Tibial nerve (tissue), 4 donors: ENCODE measurements at places on chromosomes 2 and 18. TPM values are rescaled to one million over a fixed set of nuclear protein-coding genes. Genes with fewer than 3 reads are reported as not detected.
A peak's percentile ranks its signal among the peaks of the same experiment; 100 is the strongest.

- H3K27ac ChIP-seq = no peak overlapping the region
- DNase-seq = no peak
- H3K4me3 ChIP-seq = no peak overlapping the region
- no peaks in the 10 kb centered on the region for H3K27me3 ChIP-seq
- peaks cover 23% of the 10 kb centered on the region for H3K36me3 ChIP-seq
These were observed 10.8 kb downstream of the LAPTM4A start for GRCh38 chr2:20040489-20041172.

GRCh38 chr2:134737671-134738070, 18.9 kb upstream of the TMEM163 start:
- no peaks in the 10 kb centered on the region for H3K4me1 ChIP-seq
- H3K27ac ChIP-seq = no peak overlapping the region
- no peaks in the 10 kb centered on the region for H3K36me3 ChIP-seq
- no peak for DNase-seq

- no peak for DNase-seq
- H3K27me3 ChIP-seq = no peaks in the 10 kb centered on the region
- H3K27ac ChIP-seq = no peak overlapping the region
- no peaks in the 10 kb centered on the region for H3K36me3 ChIP-seq
- H3K4me1 ChIP-seq = no peaks in the 10 kb centered on the region
- peak overlapping the region; percentile 26 for H3K4me3 ChIP-seq
These were observed 389.0 kb downstream of the SOX11 start for GRCh38 chr2:6080932-6081753.

DNA sequence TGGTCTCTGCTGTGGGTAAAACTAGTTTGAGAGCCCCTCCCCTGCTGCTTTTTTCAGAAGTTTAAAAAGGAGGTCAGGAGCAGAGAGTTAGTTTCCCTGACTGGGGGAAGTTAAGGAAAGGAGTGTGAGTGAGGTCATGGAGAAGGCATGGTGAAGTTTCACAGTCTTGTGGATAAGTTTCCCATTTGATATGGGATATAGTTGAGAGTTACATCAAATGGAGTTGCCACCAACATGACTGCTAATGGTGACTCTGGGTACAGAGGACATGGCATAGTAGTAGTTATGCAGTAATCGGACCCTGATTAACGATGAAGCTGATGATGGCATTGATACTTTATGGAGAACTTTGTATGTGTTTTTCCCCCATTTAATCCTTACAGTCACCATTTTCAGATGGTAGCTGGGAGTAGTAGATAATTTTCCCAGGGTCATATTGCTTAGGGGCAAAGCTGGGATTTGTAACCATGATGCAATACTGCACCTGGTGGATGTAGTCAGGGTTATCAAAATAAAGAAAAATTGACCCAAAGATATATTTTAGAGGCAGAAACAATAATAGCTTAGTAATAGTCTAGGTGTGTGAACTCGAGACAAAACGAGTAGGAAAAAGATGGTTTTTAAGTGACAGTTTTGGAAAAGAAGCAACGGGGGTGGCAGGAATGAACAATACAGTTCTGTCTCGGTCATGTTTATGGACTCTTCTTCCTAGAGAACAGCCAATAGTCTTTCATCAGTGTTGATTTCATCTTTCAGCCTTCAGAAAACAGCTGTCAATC, 74.6 kb downstream of the FMNL2 start:
- H3K4me3 ChIP-seq = no peak overlapping the region
- H3K4me1 ChIP-seq = peaks cover 94% of the 10 kb centered on the region
- H3K36me3 ChIP-seq = no peaks in the 10 kb centered on the region
- no peaks in the 10 kb centered on the region for H3K27me3 ChIP-seq
- peak overlapping the region; percentile 60 for H3K27ac ChIP-seq

DNA sequence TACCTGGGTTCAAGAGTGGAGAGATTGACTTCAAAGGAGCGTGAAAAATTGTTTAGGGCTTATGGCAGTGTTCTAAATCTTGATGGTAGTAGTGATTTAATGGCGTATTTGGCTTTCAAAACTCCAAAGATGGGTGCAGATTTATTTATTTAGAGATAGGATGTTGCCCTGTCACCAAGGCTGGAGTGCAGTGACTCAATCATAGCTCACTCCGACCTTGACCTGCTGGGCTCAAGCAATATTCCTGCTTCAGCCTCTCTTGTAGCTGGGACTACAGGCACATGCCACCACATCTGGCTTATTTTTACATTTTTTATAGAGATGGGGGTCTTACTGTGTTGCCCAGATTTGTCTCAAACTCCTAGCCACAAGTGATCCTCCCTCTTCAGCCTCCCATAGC, 52.5 kb downstream of the FAM117B start:
- no peak overlapping the region for H3K4me3 ChIP-seq
- no peaks in the 10 kb centered on the region for H3K36me3 ChIP-seq
- DNase-seq = no peak
- H3K4me1 ChIP-seq = no peaks in the 10 kb centered on the region

GRCh38 chr2:233556881-233557736, 9.5 kb downstream of the USP40 start:
- H3K4me1 ChIP-seq = no peaks in the 10 kb centered on the region
- H3K36me3 ChIP-seq = peaks cover 88% of the 10 kb centered on the region
- no peak overlapping the region for H3K4me3 ChIP-seq
- no peaks in the 10 kb centered on the region for H3K27me3 ChIP-seq
- no peak for DNase-seq

DNA sequence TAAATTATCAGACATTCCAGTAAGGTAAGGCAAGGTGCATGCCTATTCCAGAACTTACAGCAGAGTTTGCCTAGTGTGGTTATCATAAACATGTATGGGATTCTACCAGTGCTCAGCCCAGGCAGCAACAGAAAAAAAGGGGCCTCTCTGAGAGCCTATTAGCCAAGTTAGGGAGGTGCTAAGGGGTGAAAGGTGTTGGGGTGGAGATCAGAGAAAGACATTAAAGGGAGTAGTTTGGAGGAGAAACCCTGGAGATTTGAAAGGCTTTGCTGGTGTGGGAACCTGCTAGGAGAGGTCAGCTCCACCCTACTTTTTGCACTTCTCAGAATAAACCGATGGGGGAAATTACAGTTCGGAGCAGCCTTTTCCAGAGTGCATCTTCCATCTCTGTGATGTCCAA, 2.9 kb downstream of the ARPC2 start:
- no peaks in the 10 kb centered on the region for H3K4me1 ChIP-seq
- peak overlapping the region; percentile 86 for H3K4me3 ChIP-seq
- H3K36me3 ChIP-seq = no peaks in the 10 kb centered on the region
- no peak overlapping the region for H3K27ac ChIP-seq
- no peak for DNase-seq
- H3K27me3 ChIP-seq = no peaks in the 10 kb centered on the region

- no peak overlapping the region for H3K4me3 ChIP-seq
- H3K4me1 ChIP-seq = no peaks in the 10 kb centered on the region
- H3K36me3 ChIP-seq = no peaks in the 10 kb centered on the region
These were observed 650.1 kb upstream of the VRK2 start for GRCh38 chr2:57396355-57397098.

DNA sequence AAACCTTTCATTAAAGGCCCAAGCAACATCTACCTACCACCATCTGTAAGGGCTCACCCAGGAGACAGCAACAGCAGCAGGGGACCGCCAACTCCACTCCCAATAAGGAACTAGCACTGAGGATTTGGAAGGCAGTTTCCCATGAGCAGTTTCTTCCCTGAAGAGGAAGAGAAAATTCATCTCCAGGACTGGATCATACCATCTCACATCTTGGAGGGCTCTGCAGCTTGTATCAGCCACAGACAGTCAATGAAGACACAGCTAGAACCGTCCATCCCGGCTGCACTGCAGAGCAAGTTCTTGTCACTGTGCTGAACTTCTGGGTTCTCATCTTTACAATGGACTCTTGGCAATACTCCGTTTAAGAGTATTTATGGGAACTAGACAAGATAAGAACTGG, 2.8 kb upstream of the GYPC start:
- peaks cover 29% of the 10 kb centered on the region for H3K4me1 ChIP-seq
- H3K4me3 ChIP-seq = no peak overlapping the region
- no peak for DNase-seq
- H3K27me3 ChIP-seq = no peaks in the 10 kb centered on the region

DNA sequence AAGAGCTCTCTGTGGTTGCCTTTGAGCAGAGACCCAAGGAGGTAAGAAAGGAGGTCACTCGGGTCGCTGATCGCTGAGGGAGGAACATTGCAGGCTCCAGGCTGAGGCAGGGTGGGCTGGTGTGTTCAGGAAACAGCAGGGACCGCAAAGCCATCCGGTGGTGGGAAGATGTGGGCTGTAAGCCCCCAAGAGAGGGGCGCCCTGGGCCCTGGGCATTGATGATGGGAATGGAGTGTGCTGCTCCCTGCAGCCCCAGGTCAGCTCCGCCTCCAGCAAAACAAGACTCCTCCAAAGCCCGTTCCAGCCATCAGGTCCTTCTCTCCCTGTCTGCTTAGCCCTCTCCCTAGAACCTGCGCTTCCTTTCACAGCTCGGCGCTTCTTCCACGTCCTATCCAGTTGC, 229.7 kb downstream of the KLHL29 start:
- no peak for DNase-seq
- H3K4me1 ChIP-seq = peaks cover 18% of the 10 kb centered on the region

- no peaks in the 10 kb centered on the region for H3K36me3 ChIP-seq
- no peaks in the 10 kb centered on the region for H3K4me1 ChIP-seq
- no peak overlapping the region for H3K27ac ChIP-seq
- H3K27me3 ChIP-seq = no peaks in the 10 kb centered on the region
- H3K4me3 ChIP-seq = no peak overlapping the region
- no peak for DNase-seq
These were observed 66.4 kb downstream of the DCDC2C start for GRCh38 chr2:3769766-3770165.

GRCh38 chr2:112891385-112891831, 19.6 kb upstream of the IL37 start:
- no peak for DNase-seq
- no peaks in the 10 kb centered on the region for H3K27me3 ChIP-seq
- H3K27ac ChIP-seq = no peak overlapping the region
- H3K36me3 ChIP-seq = no peaks in the 10 kb centered on the region

- no peak overlapping the region for H3K4me3 ChIP-seq
- no peaks in the 10 kb centered on the region for H3K36me3 ChIP-seq
- H3K4me1 ChIP-seq = no peaks in the 10 kb centered on the region
- no peak overlapping the region for H3K27ac ChIP-seq
- no peaks in the 10 kb centered on the region for H3K27me3 ChIP-seq
These were observed 666.5 kb downstream of the SLC4A3 start for GRCh38 chr2:220293966-220294365.

- no peak overlapping the region for H3K4me3 ChIP-seq
- H3K27ac ChIP-seq = no peak overlapping the region
- H3K4me1 ChIP-seq = no peaks in the 10 kb centered on the region
- no peaks in the 10 kb centered on the region for H3K27me3 ChIP-seq
- no peaks in the 10 kb centered on the region for H3K36me3 ChIP-seq
These were observed 39.4 kb upstream of the TPO start for GRCh38 chr2:1373830-1374229.

- no peaks in the 10 kb centered on the region for H3K27me3 ChIP-seq
- H3K4me1 ChIP-seq = peaks cover 3% of the 10 kb centered on the region
- no peak for DNase-seq
- no peak overlapping the region for H3K27ac ChIP-seq
- no peak overlapping the region for H3K4me3 ChIP-seq
These were observed 198.2 kb downstream of the ADCYAP1 start for GRCh38 chr18:1102848-1103247.

DNA sequence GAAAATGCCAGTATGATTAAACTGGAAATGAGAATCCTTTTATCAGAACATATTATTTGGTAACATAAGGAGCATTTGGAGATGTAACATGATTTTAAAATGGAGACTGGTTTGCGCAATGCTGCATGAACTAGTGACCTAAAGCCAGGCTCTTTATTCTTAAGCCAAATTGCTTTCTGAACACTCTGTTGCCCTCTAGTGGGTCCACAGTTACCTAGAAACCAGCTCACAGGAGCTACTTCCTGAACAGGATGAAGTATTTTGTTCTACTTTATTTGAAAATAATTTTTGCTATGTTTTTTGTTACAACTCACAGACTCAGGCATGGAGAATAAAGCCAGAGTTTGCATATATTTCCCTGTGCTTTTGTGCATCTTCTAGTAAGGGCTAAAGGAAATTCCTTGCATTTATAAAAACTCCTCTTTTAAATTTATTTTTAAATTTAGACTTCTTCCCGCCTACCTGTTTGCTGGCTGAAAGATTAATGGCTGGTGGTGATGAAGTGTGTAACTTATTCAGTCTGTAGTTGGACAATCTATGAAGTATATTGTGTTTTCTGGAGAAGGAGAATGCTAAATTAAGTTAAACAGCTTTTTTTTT, 146.7 kb downstream of the PARD3B start:
- H3K36me3 ChIP-seq = no peaks in the 10 kb centered on the region
- peaks cover 4% of the 10 kb centered on the region for H3K4me1 ChIP-seq
- H3K4me3 ChIP-seq = no peak overlapping the region
- DNase-seq = peak; percentile 78
- H3K27ac ChIP-seq = no peak overlapping the region

GRCh38 chr2:70816726-70817125, 3.7 kb downstream of the CLEC4F start:
- no peak overlapping the region for H3K4me3 ChIP-seq
- H3K27ac ChIP-seq = no peak overlapping the region
- no peaks in the 10 kb centered on the region for H3K36me3 ChIP-seq
- no peak for DNase-seq
- no peaks in the 10 kb centered on the region for H3K4me1 ChIP-seq

DNA sequence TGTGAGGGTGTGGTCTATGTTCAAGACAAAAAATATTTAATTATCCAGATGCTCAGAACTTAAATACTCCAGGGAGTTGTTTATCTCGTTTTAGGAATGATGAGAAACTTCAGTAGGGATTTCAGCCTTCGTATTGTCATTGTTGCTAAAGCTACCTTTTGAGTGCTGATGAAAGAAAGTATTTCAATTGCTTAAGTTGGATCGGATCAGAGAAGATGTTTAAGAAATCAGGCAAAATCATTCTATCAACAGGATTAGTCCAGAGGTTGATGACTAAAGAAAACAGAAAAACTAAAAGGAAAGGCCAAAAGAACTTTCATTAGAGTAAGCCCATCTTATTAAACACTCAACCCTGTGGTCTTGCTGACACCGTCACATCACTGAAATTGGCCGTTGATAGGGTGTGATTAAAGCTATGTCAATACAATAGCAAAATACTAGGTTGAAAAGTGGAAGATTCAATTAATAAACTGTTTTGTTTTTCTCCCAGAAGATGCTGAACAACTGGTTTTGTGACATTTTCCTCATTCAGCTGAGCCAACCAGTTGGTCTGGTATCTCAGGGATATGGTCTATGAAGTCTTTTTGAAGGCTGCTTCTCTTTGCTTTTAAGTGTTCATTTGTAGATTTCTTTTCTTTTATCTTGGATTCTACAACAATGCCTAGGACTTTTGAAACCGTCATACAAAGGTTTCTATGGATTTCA, 551.7 kb downstream of the SLC4A3 start:
- no peaks in the 10 kb centered on the region for H3K36me3 ChIP-seq
- no peaks in the 10 kb centered on the region for H3K27me3 ChIP-seq
- no peak overlapping the region for H3K4me3 ChIP-seq
- H3K27ac ChIP-seq = no peak overlapping the region
- DNase-seq = no peak

Gene FTCDNL1
- 9.0 TPM for total RNA-seq

Gene CD207
- total RNA-seq = 0.21 TPM

Gene SAG
- not detected for total RNA-seq
